NCI-H2081 (cell line): ENCODE measurements at places on chromosomes 1 and 21.

GRCh38 chr1:41313661-41314131, 47.5 kb upstream of the FOXO6 start:
- peak; percentile 28 for DNase-seq

- DNase-seq: no peak
These were observed 48.5 kb downstream of the WNT9A start for GRCh38 chr1:227899141-227899819.

GRCh38 chr1:67352211-67352610, 44.5 kb downstream of the IL12RB2 start:
- no peak for DNase-seq

GRCh38 chr1:94322696-94323095, 85.3 kb upstream of the ARHGAP29 start:
- DNase-seq: no peak

DNA sequence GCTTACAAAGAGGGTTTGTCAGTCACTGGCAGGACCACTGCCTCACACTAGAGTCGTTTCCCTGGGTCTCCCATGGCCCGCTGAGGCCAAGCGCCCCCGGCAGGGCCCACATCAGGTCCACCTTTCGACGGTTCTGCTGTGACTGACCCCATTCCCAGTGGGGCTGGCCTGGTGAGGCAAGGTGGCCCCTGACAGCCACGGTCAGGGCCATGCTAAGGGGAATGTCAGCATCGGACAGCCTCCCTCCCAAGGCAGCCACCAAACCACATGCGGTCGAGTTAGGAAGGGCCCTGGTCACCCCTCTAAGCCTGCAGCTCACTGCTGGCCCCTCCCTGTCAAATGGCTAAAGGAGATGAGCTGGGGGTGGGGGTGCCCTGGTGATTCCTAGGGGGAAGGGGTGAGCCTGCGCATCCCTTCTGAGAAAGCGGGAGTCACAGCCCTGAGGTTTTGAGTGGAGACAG, 2.9 kb upstream of the KIF17 start:
- DNase-seq: no peak

GRCh38 chr1:43367904-43368645, at the start of gene ELOVL1:
TSS of gene ELOVL1 (minus strand) at chr1:43368011. CDS start at chr1:43365609, 2,402 bp downstream.
- DNase-seq: peak; percentile 93

DNA sequence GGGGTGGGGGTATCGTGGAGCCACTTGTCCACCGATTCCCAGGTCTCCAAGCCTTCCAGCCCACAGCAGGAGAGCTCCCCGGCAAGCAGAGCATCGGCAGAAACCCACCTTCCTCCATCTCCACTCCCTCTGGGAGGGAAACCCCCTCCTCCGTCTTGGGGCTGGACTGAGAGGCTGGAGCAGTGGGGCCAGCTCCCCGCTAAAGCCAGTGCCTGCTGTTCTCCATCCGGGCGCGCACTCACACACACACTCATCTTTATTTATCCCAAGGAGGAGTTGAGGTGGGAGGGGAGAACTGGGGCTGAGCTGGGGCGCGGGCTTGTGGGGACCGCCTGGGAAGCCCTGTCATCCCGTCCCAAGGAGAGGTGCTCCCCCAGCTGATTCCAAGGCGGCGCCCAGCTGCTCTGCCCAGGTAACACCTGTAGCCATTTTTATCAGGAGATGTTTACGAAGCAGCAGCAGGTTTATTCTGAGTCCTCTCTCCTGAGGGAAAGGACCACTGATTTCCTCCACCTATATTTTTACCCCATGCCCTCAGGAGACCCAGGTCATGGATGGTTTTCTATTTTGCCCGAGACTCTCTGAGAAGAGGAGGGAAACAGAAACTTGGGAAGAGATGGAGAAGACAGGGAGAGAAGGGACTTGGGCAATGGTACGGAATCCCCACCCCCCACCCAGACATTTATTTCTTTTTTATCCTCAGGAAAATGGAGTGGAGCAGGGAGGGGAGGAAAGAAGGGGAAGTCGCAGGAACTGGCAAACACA, 2.1 kb downstream of the KCNN3 start:
- DNase-seq: no peak
